ENCODE measurements at places on chromosomes 7 and 10.

GRCh38 chr10:31709028-31709427, 219.6 kb downstream of the ARHGAP12 start:
- DNase-seq, result no peak

DNA sequence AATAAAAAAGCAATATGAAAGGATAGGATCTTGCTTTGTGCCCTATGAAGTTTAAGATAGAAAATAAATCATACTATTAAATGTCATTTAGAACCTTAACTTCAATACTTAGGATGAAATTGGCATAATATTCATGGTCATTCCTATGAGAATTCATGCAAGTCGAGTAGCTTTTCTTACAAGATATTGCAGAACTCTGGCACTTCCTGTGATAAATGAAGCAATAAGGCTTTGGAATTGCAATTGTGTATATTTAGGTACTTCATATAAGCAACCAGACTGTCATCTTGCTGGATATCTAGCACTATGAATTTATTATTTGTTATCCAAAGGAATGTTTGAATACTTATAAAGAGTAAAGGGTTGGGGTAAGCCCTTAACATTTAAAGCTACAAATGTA, 116.5 kb downstream of the ZNF438 start:
- DNase-seq, result no peak

GRCh38 chr10:28046579-28046978, 47.7 kb upstream of the ODAD2 start:
- no peak for DNase-seq

- no peak for DNase-seq
Observed at GRCh38 chr10:96411716-96412320, 53.0 kb upstream of the OPALIN start.

- no peak for DNase-seq
Observed at GRCh38 chr7:65444899-65445823, 71.5 kb downstream of the ZNF92 start.

- DNase-seq, result no peak
Observed at GRCh38 chr10:31896968-31897384, 31.7 kb downstream of the ARHGAP12 start.

DNA sequence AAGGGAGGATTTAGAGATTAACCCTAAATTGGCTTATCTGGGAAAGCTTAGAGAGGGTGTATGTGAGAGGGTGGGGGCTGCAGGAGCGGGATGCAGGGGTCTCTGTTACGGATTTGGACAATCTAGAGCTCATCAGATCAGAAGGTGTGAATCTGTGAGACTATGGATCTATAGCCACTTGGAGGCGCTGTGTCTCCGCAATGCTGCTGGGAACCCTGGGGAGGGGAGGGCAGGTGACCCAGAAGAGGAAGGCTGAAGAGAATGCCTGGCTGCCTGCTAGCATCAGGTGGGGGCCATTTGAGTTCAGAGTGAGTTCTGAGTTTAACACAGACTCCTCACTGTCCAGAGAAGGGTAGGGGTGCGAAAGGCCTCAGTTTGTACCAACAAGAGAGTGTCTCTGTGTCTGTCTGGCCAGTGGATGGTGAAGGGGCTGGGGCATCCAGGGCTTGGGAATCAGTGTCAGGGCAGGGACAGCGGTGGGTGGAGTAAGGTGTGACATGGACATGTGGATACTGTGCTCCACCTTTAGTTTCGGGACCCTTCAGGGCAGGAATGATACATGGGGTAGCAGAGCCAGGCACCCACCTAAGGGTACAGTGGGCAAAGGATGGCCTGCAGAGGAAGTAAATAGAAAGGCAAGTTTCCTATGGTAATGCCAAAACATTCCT, 187.3 kb upstream of the PRSS58 start:
- DNase-seq, result no peak

DNA sequence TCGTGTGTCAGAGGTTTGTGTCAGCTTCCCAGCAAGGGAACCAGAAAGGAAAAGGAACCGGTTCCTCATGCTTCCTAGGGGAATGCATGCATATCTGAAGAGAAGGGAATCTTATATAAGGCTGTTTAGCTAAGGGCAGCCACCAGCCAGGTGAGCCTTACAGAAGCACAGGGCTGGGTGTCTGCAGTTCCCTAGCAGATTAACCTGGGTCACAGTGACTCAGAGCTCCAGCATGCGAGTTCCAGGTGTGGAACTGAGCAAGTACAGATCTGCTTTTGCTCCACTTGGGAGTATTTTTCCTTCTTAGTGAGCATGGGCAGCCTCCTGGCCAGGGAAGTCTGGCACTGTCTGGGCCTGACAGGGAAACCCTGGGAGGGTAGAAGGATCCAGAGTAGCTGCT, 957 bp upstream of the ANKRD2 start:
- no peak for DNase-seq

GRCh38 chr10:20622531-20623211, 274.4 kb downstream of the NEBL start:
- no peak for DNase-seq

DNA sequence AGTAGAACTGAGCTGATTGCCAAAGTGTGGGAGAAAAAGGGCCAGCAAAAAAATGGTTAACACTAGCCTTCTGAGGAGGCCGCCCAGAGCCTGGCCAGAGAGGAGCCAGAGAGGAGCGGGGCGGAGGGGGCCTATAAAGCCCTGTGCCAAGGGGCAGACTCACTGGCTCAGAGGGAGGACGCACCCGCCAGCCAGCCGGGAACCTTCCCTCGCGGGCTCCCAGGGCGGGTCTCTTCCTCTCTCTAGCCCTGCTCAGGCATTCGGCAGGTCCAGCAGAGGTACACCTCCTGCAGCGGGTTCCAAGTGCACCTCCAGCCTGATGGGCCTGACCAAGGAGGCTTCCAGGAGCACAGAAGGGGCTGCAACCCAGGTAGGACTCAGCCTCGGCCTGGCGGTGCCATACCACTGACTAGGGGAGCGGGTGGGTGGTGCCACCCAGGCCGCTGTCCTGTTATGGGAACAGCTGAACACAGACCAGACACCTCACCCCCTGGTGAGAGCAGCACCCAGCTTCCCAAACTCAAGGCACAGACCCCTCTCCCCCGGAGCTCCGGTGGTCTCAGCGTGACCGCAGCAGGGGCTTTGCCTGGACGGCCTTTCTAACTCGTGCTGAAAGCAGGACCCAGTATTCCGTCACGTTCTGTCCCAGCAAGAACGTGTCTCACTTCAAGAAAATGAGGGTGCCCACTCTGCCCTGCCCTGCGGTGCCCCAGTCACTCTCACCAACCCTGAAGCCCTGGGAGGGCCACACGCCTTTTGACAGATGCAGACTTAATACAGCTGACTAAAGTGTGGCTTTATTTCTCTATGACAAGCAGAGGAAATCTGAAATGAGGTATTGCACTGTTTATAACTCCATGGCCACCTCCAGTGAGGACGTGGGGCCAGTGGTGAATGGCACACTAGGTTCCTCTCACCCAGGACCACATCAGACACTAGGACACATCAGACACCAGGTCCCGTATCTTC, at the start of gene GPER1:
TSS of gene GPER1 (plus strand) at position 162 of the 969 bp plus-strand sequence. CDS start 3,616 bp downstream, outside the sequence.
- no peak for DNase-seq

DNA sequence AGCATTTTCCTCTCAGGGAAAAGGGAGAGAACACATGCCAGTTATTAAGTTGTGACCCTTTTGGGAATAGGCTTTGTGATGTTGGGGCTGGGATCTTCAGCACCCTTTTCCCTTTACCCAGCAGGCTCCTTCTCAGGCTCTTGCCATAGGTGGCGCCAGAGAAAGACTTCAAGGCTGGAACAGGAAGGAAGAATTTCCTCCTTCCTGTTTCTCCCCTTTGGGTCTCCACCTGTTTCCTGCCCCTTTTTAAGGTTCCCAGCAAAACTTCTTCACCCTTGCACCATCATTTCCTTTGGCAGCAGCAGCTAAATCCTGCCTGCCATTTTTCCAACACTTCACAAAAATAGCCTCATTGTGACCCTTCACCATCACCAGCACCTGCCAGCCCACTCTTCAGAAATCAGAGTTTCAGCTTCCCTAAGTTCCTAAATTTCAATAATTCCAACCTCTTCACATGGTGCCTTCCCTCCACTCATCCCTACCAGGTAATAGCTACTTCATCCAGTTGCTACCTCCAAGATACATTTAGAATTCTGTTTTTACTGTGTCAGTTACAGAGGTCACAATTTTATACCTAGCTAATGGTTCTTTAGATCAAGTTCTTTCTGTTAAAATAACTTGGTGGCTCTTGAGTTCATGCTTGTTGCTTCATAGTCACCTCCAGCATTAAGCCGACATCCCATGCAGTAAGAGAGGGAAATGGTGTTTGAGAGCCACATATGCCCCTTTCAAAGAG, 22.4 kb upstream of the FOXK1 start:
- DNase-seq, result no peak

DNA sequence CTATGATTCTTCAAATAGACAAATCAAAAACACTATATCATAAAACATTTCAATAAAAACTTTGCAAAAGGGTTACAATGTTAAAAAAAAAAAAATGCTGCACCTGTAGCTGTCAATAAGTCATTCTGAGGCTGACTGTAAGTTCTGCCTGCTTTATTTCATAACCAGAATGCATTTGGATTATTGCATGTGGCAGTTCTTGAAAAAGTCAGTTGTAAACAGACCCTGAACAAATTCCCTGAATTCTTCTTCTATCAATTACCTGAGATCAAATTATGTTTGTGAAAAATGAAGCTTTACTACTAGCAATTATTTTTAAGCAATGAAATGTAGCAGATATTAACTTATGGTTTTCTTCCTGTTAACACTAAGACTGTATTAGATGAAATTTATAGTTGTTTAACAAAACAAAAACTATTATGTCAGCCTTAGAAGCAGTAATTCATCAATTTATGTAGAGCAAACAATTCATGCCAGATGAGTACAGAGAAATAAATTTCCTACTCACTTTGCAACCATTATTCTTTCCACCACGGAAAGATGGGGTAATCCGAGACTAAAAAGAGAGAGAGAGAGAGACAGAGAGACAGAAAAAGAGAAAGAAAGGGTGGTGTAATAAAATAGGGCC, 107.8 kb downstream of the SFMBT2 start:
- DNase-seq, result no peak
